ENCODE measurements at places on chromosomes 5 and 9.

- DNase-seq: no peak
Measured at GRCh38 chr5:82365744-82366228, 87.6 kb upstream of the RPS23 start.

DNA sequence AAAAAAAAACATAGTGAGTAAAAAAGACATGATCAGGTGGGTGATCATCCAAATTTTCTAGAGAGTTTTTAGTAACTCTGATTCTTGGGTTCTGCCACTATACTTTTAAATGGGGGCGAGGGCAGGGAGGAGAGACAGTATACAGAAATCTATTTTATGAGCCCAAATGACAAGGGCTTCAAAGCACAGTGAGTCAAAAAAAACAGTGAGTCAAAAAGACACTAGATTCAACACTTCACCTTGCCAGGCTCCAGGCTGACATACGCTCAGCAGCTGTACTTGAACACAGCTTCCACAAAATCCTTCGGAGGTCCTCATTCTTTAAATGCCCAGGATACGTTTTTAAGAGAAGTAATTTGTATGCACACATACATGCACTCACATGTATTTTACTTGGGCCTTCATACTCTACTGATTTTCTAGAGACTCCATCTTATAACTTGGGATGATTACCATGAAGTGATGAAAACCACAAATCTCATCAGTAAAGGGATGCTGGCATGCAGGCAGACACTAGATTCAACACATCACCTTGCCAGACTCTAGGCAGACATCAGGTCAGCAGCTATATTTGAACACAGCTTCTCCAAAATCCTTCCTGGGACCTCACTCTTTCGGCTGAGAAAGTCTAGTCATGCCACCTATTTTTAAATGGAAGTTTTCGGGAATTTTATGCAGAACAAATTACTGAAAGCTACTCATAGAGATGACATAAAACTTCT is 28.8 kb downstream of the NR3C1 start:
- DNase-seq: no peak

DNA sequence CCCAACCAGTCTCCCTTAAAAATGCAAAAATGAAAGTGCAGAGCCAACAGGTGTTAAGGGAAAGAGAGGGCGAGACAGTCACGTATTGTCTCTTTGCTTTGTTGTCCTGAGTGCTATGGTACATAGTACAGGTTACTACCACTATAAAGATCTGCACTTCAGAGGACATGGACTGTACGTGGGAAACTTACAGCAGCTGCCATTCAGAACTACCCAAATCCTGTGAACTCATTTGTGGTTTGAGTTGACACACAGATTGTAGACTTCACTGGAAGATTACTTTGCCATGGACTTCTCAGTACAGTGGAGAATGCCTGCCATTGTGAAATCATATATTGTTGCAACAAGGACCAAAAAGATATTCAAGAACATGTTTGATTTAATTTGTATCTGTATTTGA is 34.8 kb downstream of the FBXO38 start:
- DNase-seq: no peak

GRCh38 chr5:42591015-42591414 is 165.6 kb upstream of the CCDC152 start:
- no peak for DNase-seq

- no peak for DNase-seq
Measured at GRCh38 chr5:69019668-69020375, 74.0 kb upstream of the SLC30A5 start.

DNA sequence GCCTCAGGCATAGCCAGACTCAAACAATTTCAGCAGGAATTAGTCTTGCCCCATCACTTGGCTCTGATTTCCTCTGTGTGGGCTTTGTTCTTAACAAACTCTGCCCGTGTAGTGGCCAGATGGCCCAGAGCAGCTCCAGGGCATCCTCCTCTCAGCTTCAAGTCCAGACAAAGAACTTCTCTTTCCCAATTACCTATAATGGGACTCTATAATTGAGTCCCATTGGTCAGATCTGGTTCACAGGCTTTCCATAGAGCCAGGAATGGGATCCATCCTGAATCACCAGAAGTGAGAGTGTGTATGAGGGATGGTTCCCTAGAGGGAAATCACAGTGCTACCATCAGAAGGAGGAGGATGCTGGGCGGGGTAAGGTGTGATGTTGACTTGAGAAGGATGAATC is 515.8 kb downstream of the KIF4B start:
- no peak for DNase-seq

GRCh38 chr9:136379003-136379287 is 5.5 kb upstream of the CARD9 start:
- no peak for DNase-seq

All from esophagus squamous epithelium (tissue), 5 donors.